H9 (cell line): ENCODE measurements at places on chromosomes 5 and 9.

DNA sequence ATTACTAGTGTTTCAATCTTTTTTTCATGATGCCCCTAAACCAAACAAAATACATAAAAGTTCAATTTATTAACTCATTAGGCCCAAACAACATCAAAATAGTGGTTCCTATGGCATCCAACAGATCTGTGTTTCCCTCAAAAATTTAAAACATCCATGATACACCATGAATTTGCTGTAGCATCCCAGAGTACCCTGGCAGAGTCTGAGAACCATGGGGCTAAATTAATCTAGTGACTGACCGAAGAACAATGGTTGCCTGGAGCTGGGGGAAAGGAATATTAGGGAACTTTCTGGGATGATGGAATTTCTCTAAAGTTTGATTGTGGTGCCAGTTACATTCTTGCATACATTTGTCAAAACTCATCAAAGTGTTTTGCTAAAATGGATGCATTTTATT is 79.5 kb upstream of the TRIO start:
- DNase-seq: no peak

- DNase-seq: peak; percentile 85
Observed at GRCh38 chr5:9545992-9546851, at the start of gene SEMA5A. SEMA5A (minus strand) TSS chr5:9546075; CDS start chr5:9379946, 166,129 bp downstream.

DNA sequence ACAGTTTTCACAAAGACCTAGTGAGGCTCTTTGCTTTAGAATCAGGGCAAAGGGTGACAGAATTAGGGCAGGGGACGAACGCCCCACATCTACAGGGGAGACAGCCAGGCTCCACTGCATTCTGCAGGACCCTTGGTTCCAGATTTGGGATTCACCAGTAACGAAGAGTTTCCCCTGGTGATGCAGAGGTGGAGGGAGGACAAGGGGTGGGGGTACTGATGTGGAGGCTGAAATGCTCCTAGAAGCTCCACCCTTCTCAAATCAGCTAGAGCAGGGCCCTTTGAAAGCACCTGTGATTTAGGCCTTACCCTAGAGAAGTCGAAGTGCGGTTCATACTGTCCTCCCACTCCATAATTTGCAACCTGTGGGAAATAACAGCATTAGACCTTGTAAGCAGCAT is 29.1 kb downstream of the P4HA2 start:
- no peak for DNase-seq

DNA sequence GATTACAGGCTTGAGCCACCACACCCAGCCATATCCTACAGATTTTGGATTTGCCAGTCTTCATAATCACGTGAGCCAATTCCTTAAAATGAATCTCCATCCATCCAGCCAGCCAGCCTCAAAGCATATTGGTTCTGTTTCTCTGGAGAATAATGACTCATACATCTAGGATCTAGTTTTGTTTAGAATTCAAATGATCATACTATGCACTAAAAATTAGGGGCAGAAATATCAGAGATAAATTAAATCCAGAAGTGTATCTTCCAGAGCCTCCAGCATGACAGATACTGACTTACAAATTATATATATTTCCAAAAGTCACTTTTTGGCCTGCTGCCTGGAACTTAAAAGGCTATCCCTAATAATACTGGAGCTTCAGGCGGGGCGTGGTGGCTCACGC is 119.1 kb upstream of the NR5A1 start:
- no peak for DNase-seq

DNA sequence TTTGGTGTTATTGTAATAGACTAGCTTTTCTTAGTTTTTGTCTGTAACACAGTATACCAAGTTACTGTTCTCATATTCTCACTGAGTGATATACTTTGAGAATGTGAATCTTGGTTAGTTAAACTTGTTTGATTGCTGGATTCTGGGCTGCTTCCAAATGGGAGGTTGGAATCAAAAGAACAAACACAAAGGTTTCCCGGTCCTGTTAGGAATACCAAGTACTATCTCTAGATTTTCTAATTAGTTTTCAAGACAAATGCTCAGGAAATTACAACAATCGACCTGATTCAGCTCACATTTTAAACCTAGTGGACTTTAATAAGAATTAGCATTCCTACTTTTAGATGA is 244.3 kb downstream of the CSNK1G3 start:
- DNase-seq: no peak

DNA sequence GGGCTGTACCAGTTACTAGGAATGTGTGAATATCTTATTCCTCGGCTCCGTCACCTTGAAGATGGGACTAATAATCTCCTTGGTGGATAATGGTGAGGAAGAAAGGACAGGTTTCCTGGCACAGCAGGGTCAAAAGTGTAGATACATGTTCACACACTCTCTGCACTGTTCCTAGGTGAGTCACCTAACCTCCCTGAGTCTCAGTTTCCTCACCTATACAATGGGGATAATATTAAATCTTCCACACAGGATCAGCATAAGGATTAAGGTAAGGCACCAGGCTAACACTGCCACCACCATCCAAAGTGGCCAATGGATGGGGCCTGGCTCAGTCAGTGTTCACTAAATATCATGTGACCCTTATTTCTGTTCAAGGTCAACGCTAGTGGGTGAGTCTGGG is 66.9 kb downstream of the PSMB7 start:
- DNase-seq: no peak

GRCh38 chr5:133357758-133358157 is 254.6 kb downstream of the FSTL4 start:
- DNase-seq: no peak

GRCh38 chr5:42351956-42352355 is 71.3 kb upstream of the GHR start:
- DNase-seq: no peak

DNA sequence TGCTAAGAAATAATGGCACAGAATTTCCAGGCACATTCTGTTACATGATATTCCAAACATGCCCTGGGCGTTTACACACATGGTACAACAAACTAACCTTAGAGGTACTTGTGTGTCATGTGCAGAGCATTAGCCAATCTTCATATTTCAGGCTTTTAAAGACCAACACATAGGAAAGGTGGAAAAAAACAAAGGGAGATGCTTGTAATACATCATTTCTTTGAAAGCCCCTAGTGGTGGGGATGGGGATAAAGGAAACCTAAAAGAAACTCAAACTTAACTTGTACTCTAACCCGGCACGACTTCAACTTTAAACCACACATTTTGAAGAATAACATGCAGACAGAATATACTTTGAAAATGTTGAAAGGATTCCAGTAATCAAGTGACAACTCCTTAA is 133.6 kb downstream of the PTPRD start:
- no peak for DNase-seq
